8988T (cell line): ENCODE measurements at places on chromosomes 13 and 19.

DNA sequence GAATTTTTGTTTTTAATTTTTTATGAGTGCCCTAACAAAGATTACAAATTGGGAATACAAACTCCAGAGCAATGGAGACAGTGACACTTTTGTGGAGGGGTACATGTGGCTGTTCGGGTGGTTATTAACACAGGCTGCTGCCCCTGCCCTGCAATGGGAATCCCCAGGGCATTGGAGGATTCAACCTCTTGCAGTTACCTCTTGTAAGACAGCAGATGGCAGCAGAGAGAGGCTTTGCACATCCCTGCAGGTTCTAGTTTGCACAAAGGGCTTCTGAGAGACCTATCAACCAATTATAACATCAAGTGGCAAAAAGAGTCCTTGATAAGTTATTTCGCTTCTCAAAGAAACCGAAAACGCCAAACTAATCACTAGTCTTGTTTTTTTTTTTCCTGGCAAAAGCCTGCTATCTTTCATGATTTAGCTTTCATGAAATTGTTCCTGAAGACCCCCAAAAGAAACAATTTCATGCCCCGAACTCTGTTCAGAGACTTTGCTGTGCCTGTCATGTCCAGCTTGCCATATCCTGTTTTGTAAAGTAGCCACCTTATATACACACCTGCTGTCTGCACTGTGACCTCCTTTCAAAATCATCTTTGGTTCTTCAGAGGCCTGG lies 10.4 kb downstream of the GJB2 start:
- DNase-seq, result peak; percentile 49

DNA sequence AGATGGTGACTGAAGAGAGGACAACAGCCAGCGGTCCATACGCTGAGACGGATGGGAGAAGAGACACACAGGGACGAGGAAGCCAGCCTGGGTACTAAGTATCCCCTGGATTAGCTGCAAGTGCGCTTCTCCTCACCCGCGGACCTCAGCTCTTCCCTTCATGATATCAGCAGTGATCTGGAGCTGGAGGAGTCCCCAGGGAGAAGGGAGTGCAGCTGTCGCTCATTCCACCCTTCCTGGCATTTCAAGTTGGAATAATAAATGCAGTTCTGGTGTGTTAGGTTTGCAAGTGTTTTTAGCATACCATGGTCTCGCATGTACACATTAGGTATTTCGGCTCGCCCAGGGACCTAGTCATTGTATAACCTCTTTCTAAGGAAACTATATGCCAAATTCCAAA lies 88.5 kb upstream of the C1QTNF9B start:
- no peak for DNase-seq

GRCh38 chr13:95367309-95367843 lies 66.1 kb upstream of the ABCC4 start:
- no peak for DNase-seq

GRCh38 chr13:95676105-95676761 lies 706 bp upstream of the DNAJC3 start:
- DNase-seq, result no peak

DNA sequence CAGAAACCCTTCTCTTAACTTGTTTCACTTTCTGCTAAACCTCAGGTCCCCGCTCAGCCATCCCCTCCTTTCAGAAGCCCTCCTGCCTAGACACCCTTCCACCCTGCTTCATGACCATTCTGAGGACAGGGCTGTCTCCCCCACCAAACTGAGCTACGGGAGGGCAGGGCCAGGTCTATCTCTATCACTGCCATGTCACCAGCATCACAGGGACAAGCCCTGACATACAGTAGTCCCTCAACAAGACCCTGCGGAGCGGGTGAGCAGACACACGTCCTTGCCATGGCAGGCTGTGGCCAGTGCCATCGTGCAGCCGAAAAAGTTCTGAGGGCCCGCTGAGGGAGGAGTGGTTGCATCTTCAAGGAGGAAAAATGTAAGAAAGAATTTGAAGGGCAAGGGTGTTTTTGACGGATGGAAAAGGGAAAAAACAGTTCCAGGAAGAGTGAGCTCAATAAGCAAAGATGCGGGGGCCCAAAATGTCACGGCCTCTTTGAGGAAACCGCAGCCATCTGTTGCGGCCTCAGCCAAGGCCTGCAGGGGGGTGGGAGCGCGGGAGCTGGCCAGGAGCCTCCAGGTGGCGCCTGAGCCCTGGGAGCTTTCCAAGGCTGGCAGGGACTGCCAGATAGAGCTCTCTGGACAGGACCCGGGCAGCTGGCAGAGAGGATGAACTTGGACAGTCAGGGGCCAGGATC lies 8.1 kb downstream of the PTGIR start:
- peak; percentile 82 for DNase-seq

DNA sequence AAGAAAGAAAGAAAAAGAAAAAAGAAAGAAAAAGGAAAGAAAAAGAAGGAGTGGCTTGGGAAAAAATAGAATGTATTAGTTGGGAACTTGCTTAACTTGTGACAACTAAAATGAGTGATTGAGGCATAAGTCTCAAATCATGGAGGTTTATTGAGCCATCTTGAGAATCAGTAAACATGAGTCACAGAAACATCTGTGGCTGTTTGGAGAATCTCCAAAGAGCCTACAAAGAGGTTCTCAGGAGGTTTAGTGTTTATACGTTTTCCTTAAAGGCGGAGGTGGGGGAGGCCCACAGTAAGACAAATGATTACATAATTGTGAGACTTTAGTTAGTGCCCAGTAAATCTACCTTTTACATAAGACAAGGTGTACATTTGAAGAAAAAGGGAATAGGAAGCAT lies 38.6 kb downstream of the WDR87 start:
- no peak for DNase-seq

- no peak for DNase-seq
Observed at GRCh38 chr19:21680671-21681070, 86.7 kb downstream of the ZNF100 start.

DNA sequence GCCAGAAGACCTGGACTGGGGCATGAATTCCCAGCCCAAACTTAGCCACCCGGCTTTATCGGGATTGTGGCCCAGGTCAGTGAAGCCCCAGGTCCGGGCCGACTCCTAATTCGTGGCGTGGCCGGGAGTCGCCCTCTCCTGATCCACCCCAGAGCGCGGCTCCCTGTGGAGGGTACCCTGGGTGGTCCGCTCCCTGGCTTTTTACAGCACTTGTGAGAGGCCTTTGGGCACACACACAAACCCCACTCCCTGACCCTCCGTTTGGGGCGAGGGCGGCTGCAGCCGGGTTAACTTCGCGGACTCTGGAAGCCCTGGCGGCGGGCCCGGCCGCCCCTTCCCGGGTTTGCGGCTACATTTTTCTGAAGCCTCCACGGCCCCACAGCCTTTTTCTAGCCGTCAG lies 56.4 kb downstream of the ZNF568 start:
- no peak for DNase-seq

- DNase-seq, result peak; percentile 83
Observed at GRCh38 chr19:40420766-40421765, 4.7 kb downstream of the SERTAD1 start.

DNA sequence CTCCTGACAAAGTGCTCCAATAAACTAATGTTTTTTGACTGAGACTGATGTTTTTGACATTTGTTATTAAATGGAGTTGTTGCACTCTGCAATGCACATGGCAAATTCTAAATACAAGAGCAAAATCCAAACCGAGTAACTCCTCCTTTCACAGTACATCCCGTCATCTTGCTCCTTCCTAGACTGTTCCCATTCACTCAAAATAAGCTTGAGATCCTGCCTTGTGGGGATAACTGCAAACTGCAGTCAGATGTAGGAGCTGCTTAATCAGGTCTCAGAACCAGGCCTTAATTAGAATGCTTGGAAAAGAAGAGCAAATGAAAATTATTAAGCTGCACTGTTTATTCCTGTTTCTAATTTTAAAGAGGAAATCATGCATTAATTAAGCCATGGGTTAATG lies 134.8 kb upstream of the SPRY2 start:
- no peak for DNase-seq

- DNase-seq, result no peak
Observed at GRCh38 chr13:35925669-35926068, 205.5 kb downstream of the DCLK1 start.

DNA sequence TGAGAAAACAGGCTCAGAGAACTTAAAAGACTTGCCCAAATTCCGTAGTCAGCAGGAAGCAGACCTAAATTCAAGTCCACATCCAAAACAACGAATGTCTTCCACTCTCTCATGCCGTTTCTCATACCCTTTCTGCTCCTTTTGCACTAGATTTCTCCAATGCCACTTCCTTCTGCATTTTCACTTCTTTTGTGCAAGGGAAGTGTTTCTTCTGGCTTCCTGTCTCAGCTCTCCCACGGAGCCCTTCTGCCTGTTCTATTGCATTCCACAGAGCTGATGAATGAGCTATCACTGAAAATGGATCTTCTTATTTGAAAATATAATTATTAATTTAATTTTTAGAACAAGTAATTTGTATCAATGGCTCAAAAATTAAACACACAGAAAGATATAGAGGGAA lies 56.1 kb upstream of the STK24 start:
- DNase-seq, result no peak

DNA sequence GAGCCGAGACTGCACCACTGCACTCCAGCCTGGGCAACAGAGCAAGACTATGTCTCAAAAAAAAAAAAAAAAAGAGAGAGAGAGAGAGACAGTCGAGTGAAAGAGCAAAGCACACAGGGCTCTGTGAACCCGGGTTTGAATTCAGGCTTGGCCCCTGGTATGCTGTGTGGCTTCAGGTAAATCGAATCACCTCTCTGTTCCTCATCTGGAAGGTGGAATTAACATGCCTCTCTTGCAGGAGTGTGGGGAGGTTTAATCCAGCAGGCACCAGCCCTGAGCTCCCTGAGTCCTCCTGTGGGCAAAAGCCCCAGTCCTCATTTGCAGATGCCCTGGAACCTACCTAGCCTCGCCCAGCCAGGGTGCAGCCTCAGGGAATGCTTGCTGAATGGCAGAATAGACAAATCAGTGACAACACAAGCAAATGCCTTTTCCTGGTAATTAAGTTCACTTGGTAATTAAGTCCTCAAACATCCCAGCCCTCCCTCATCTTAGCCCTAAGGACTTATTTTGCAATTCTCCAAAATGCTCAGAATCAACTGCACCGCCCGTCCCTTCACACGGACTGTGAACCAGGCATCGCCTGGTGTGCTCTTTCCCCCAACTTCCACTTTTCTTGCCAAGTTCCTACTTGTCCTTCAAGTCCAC lies 4.6 kb upstream of the ZNRF4 start:
- DNase-seq, result no peak

DNA sequence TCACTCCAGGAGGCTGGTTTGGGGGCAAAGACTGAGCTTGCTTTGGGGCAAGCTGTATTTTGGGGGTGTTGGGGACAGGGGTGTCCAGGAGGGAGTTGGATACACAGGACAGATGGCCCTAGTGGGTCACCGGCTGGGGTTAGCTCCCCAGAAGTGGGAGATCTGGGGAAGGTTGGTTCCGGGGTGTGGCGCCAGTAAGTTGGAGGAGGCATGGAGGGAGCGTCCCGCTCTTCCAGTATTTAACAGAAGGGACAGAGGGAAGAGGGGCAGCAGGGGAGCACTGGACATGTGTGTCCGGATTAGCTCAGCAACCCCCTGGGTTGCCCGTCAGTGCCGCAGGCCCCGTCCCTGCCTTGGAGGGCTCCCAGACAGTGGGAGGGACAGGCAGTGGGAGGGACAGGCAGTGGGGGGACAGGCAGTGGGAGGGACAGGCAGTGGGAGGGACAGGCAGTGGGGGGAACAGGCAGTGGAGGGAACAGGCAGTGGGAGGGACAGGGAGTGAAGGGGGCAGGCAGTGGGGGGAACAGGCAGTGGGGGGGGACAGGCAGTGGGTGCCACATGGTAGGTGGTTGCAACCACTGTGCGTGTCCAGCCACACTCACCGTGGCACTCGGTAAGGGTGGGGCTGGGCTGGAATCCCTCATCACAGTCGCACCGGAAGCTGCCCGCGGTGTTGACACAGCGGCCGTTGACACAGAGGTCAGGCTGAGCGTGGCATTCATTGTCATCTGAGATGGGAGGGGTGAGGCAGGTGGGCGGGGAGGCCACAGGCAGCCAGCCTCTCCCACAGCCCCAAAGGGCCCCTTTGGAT lies 33.2 kb downstream of the CCL25 start:
- DNase-seq, result peak; percentile 35

DNA sequence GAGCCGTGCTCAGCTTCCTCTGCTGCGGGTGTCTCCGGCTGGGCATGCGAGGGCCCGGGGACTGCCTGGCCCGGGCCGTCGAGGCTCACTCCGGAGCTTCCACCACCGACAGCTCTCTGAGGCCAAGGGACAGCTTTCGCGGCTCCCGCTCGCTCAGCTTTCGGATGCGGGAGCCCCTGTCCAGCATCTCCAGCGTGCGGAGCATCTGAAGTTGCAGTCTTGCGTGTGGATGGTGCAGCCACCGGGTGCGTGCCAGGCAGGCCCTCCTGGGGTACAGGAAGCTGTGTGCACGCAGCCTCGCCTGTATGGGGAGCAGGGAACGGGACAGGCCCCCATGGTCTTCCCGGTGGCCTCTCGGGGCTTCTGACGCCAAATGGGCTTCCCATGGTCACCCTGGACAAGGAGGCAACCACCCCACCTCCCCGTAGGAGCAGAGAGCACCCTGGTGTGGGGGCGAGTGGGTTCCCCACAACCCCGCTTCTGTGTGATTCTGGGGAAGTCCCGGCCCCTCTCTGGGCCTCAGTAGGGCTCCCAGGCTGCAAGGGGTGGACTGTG lies 1.2 kb downstream of the S1PR4 start:
- no peak for DNase-seq

GRCh38 chr19:45498411-45499195 lies at the start of gene PPM1N:
TSS of gene PPM1N (plus strand) at chr19:45498443. CDS start at chr19:45498473, 30 bp downstream.
- DNase-seq, result no peak

DNA sequence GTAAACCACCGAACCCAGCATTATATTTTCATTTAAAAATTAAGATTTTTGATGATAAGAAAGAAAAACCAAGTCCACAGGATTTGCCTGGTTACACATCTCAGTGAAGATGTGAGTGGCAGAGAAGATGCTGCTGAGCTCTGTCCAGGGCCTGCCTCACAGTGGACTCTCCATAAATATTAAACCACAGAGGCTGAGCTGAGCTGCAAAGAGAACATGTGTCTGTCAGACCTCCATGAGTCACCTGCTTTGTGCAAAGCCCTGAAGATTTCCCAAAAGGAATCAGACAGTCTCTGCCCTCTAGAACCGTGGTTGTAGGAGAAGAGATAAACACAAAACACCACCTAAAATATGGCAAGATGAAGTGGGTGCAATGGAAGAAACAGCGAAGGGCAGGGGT lies 127.2 kb upstream of the TSC22D1 start:
- DNase-seq, result no peak

DNA sequence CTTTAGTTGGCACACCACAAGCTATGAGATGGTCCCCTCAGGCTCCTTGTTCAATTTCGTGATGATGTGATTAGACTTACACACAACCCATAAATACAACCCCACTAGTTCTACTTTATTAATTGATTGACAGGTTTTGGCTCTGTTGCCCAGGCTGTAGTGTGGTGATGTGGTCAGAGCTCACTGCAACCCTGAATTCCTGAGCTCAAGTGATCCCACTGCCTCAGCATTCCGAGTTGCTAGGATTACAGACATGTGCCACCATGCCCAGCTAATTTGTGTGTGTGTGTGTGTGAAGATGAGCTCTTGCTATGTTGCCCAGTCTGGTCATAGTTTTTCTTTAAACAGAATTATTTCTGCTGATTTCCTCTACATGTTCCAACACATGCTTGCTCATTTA lies 17.5 kb upstream of the HTR2A start:
- DNase-seq, result no peak
